Mammary microvascular endothelial cell (primary cell): ENCODE measurements at places on chromosomes 2 and 18. TPM values are rescaled to one million over a fixed set of nuclear protein-coding genes. Genes with fewer than 3 reads are reported as not detected.

KCNIP3 gene
- 0.15 TPM in 1 of 2 replicates, not detected in the other for total RNA-seq

MYO1B gene
- 64.7 and 72.5 TPM in 2 replicates for total RNA-seq

XDH gene
- not detected in 2 replicates for total RNA-seq

ZC3H8 gene
- 2.6 and 3.3 TPM in 2 replicates for total RNA-seq

C2orf66 gene
- not detected in 2 replicates for total RNA-seq

LIMS2 gene
- total RNA-seq: 43.8 and 47.4 TPM in 2 replicates

ALK gene
- not detected in 2 replicates for total RNA-seq

POTEI gene
- total RNA-seq: 0.05 and 0.07 TPM in 2 replicates

VWA3B gene
- total RNA-seq: not detected in 2 replicates

CTAGE1 gene
- not detected in 2 replicates for total RNA-seq

PRADC1 gene
- total RNA-seq: 35.4 and 45.8 TPM in 2 replicates

RHBDD1 gene
- 7.0 and 12.1 TPM in 2 replicates for total RNA-seq

CAPN14 gene
- total RNA-seq: not detected in 2 replicates

GATA6 gene
- total RNA-seq: 2.0 and 3.8 TPM in 2 replicates

AKAIN1 gene
- not detected in 2 replicates for total RNA-seq

EGR4 gene
- not detected in 2 replicates for total RNA-seq

DPYSL5 gene
- total RNA-seq: not detected in 2 replicates

DAW1 gene
- total RNA-seq: 0.20 and 0.25 TPM in 2 replicates

IHH gene
- total RNA-seq: not detected in 2 replicates

TSGA10 gene
- total RNA-seq: 0.93 and 1.6 TPM in 2 replicates

RAB17 gene
- 0.49 and 0.87 TPM in 2 replicates for total RNA-seq

ZEB2 gene
- total RNA-seq: 9.6 and 9.7 TPM in 2 replicates

OBSL1 gene
- total RNA-seq: 2.2 and 2.8 TPM in 2 replicates

PRKAG3 gene
- not detected in 2 replicates for total RNA-seq

DGUOK gene
- total RNA-seq: 55.4 and 62.4 TPM in 2 replicates

LIPT1 gene
- total RNA-seq: 4.7 and 8.5 TPM in 2 replicates

CELF4 gene
- not detected in 2 replicates for total RNA-seq

CCDC148 gene
- 0.20 TPM in 1 of 2 replicates, not detected in the other for total RNA-seq

ANKRD29 gene
- total RNA-seq: 1.5 and 2.2 TPM in 2 replicates

IL36RN gene
- total RNA-seq: not detected in 2 replicates

CNTNAP5 gene
- not detected in 2 replicates for total RNA-seq

CYP27C1 gene
- not detected in 2 replicates for total RNA-seq

SPP2 gene
- not detected in 2 replicates for total RNA-seq

PSD4 gene
- total RNA-seq: 0.25 and 0.33 TPM in 2 replicates

AGXT gene
- total RNA-seq: not detected in 2 replicates

CNGA3 gene
- total RNA-seq: 0.05 TPM in 1 of 2 replicates, not detected in the other

HAAO gene
- not detected in 2 replicates for total RNA-seq

COLEC12 gene
- total RNA-seq: 1.7 TPM in 2 replicates

PAIP2B gene
- total RNA-seq: 0.27 and 0.49 TPM in 2 replicates

EIF2AK3 gene
- total RNA-seq: 12.5 and 13.1 TPM in 2 replicates

HOXD13 gene
- total RNA-seq: not detected in 2 replicates

NXPH2 gene
- total RNA-seq: not detected in 2 replicates

ACKR3 gene
- 0.93 and 2.4 TPM in 2 replicates for total RNA-seq

RNF152 gene
- total RNA-seq: 5.9 TPM in 2 replicates

ARHGAP25 gene
- 10.7 and 11.8 TPM in 2 replicates for total RNA-seq

CCDC74B gene
- total RNA-seq: 0.93 and 1.8 TPM in 2 replicates

ASB18 gene
- not detected in 2 replicates for total RNA-seq

KRTCAP3 gene
- total RNA-seq: not detected in 2 replicates
